ENCODE measurements at places on chromosomes 3 and 15. TPM values are rescaled to one million over a fixed set of nuclear protein-coding genes. Genes with fewer than 3 reads are reported as not detected.

The PPP1R14D gene
- total RNA-seq, result 1.7 TPM

The FHIT gene
- total RNA-seq, result 18.3 TPM

The ECT2 gene
- total RNA-seq, result 20.9 TPM

The WNT7A gene
- total RNA-seq, result 0.99 TPM

The VEPH1 gene
- 7.9 TPM for total RNA-seq

The CCR5 gene
- not detected for total RNA-seq

The ARPP21 gene
- 0.67 TPM for total RNA-seq

The CD96 gene
- 0.20 TPM for total RNA-seq

The PTH1R gene
- total RNA-seq, result 34.3 TPM

DNA sequence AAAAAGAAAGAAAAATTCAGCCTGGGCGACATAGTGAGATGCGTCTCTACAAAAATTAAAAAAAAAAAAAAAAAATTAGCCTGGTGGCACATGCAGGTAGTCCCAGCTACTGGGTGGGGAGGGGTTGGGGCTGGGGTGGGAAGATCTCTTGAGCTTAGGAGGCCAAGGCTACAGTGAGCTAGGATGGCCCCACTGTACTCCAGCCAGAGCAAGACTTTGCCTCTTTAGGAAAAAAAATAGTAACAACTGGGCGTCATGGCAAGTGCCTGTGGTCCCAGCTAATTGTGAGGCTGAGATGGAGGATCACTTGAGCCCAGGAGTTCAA is 23.9 kb upstream of the PPP4R2 start:
- H3K36me3 ChIP-seq, result peaks cover 13% of the 10 kb centered on the region
- no peaks in the 10 kb centered on the region for H3K27me3 ChIP-seq
- H3K4me3 ChIP-seq, result no peak overlapping the region
- DNase-seq, result no peak
- no peak overlapping the region for H3K27ac ChIP-seq

DNA sequence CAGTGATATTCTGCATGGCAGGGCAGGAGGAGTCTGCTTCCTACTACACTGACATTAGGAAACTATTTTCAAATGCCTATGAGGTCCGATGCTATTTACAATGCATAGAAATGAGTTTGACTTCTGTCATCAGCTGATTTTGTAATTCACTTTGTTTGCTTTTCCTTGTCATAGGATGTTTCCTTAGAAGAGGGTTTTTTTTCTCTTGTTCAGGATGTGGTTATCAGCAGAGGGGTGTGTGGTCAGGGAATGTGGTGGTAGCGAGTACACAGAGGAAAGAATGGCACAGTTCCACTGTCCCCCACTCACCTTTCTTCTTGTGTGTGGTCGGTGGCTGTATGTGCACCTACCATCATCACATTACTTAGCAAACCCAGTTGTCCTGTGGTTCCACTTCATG is 231.5 kb downstream of the LRTM1 start:
- peaks cover 6% of the 10 kb centered on the region for H3K4me1 ChIP-seq
- no peak overlapping the region for H3K27ac ChIP-seq
- no peaks in the 10 kb centered on the region for H3K36me3 ChIP-seq

DNA sequence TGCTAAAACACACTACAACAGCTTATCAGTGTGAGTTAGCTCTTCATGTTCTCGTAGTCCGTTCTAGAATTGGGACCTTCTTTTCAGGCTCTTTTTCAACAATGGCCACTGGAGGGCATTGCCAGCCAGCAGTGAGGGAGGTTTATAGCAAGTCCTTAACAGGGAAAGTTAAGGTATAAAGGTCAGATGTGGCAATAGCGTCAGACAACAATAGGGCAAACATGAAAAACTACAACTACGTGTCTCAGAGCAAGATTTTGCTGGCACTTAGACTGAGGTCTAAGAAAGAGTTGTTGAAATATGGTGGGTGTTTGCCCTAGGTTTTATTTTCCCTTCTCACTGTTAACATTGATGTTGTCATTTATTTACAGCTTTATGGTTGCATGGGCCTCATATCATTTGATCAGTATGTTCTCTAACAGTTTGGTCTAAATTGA is 161.4 kb downstream of the GMNC start:
- peaks cover 21% of the 10 kb centered on the region for H3K4me1 ChIP-seq
- no peaks in the 10 kb centered on the region for H3K36me3 ChIP-seq
- no peak overlapping the region for H3K4me3 ChIP-seq
- no peaks in the 10 kb centered on the region for H3K27me3 ChIP-seq

- H3K4me1 ChIP-seq, result peaks cover 9% of the 10 kb centered on the region
- H3K36me3 ChIP-seq, result no peaks in the 10 kb centered on the region
- no peaks in the 10 kb centered on the region for H3K27me3 ChIP-seq
- H3K4me3 ChIP-seq, result no peak overlapping the region
These were observed 58.4 kb downstream of the SLC12A8 start for GRCh38 chr3:125154110-125154509.

- DNase-seq, result no peak
- no peaks in the 10 kb centered on the region for H3K36me3 ChIP-seq
- H3K27me3 ChIP-seq, result peaks cover 26% of the 10 kb centered on the region
- no peaks in the 10 kb centered on the region for H3K4me1 ChIP-seq
- H3K27ac ChIP-seq, result no peak overlapping the region
These were observed 227.0 kb downstream of the FMN1 start for GRCh38 chr15:32967521-32967920.

DNA sequence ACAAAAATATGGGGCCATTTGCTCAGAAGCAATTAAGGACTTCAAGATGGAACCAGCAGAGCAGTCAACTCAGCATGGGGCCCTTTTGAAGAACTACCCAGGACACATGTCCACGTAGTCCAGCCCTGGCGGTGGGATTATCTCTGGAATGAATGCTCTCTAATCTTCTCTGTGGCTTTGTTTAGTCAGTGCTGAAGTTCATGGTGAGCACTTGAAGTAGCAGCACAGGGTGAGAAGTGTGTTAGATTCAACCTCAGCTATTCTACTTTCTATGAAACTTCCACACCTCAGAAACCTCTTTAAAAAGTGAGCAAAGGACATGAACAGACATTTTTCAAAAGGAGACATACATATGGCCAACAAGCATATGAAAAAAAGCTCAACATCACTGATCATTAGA is 74.4 kb downstream of the THRB start:
- no peaks in the 10 kb centered on the region for H3K36me3 ChIP-seq
- no peak overlapping the region for H3K4me3 ChIP-seq
- H3K27me3 ChIP-seq, result no peaks in the 10 kb centered on the region

DNA sequence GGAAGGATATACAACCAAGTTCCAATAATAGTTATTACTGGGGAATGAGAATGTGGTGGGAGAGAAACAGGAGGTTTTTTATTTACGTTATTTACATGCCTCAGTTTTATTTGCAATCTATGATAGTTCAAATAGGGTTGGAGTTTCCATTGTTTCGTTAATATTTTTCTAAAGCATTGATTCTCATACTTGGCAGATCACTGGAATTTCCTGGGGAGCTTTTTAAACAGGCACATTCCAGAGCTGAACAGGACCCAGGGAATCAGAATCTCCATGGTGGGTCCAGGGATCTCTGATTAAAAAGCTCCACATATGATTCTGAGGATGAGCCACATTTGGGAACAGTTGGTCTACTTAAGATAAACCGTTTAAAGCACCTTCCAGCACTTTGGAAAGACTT is 123.9 kb downstream of the IL20RB start:
- H3K4me1 ChIP-seq, result no peaks in the 10 kb centered on the region
- no peak for DNase-seq
- no peaks in the 10 kb centered on the region for H3K36me3 ChIP-seq
- no peak overlapping the region for H3K27ac ChIP-seq

GRCh38 chr3:190005343-190006113 is 115.2 kb downstream of the P3H2 start:
- no peaks in the 10 kb centered on the region for H3K27me3 ChIP-seq
- no peak overlapping the region for H3K4me3 ChIP-seq
- H3K36me3 ChIP-seq, result no peaks in the 10 kb centered on the region
- peak overlapping the region; percentile 95 for H3K27ac ChIP-seq

GRCh38 chr15:75042730-75043508 is 19.5 kb downstream of the PPCDC start:
- H3K36me3 ChIP-seq, result peaks cover 8% of the 10 kb centered on the region
- no peak for DNase-seq
- no peaks in the 10 kb centered on the region for H3K27me3 ChIP-seq
- peaks cover 31% of the 10 kb centered on the region for H3K4me1 ChIP-seq
- H3K27ac ChIP-seq, result peak overlapping the region; percentile 76

DNA sequence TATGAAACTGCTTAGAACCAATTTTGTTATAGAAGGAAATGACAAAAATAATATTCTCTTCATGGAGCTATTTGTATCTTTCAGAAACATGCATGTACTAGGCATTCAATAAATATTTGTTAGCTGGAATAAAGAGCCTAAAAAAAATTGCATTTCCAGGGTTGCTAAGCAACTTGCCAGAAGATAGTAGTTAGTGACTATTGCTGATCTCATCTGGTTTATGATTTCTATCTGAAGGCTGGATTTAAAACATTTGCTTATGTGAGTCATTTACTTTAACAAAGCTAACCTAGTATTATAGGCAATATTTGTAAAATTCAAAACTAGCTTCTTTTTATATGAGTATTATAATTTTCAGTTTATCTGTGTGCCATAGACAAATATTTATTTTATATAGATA is 78.3 kb downstream of the NAALADL2 start:
- DNase-seq, result no peak
- H3K27me3 ChIP-seq, result no peaks in the 10 kb centered on the region
- no peak overlapping the region for H3K27ac ChIP-seq

- no peaks in the 10 kb centered on the region for H3K27me3 ChIP-seq
- H3K36me3 ChIP-seq, result no peaks in the 10 kb centered on the region
- no peak overlapping the region for H3K4me3 ChIP-seq
These were observed 567.2 kb upstream of the CBLB start for GRCh38 chr3:106435899-106436453.

- no peaks in the 10 kb centered on the region for H3K36me3 ChIP-seq
- H3K4me1 ChIP-seq, result peaks cover 13% of the 10 kb centered on the region
- no peak overlapping the region for H3K4me3 ChIP-seq
- no peak overlapping the region for H3K27ac ChIP-seq
- no peaks in the 10 kb centered on the region for H3K27me3 ChIP-seq
- DNase-seq, result no peak
These were observed 37.5 kb upstream of the FSIP1 start for GRCh38 chr15:39820050-39820602.

DNA sequence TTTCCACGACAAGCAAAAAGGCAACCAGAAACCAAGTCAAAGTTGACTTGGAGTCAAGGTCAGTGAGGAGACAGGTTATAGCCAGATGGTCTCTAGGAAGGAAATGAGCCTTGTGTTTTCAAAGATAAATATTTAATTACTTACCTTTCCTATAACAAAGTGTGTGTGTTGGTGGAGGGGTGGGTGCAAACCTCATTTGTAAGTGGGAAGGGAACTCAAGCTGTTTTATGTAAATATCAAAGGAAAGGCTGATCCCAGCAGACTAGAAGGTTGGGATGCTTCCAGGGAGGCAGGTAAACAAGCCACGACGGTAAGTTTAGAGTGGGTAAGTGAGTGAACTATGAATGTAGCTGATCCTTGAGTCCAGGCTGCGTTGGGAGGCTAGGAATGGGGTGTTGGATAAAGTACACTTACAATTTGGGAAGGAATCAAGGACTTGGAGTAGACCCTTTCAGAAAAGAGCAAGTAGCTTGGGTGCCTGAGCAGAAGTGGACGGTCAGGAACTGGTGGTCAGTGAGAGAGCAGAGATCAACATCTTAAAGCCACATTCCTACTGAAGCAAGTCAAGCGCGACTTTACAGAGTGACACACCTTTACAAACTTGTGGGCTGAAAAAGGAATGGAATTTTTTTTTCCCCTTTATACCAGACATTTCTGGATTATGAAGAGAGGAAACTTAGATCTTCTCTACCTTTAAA is 82.0 kb upstream of the TBL1XR1 start:
- no peak overlapping the region for H3K4me3 ChIP-seq
- DNase-seq, result no peak
- no peaks in the 10 kb centered on the region for H3K27me3 ChIP-seq
- peaks cover 14% of the 10 kb centered on the region for H3K4me1 ChIP-seq

GRCh38 chr3:197549261-197549885 is 6.4 kb downstream of the BDH1 start:
- no peak overlapping the region for H3K4me3 ChIP-seq
- no peak for DNase-seq
- H3K36me3 ChIP-seq, result no peaks in the 10 kb centered on the region

- H3K4me1 ChIP-seq, result no peaks in the 10 kb centered on the region
- H3K27me3 ChIP-seq, result no peaks in the 10 kb centered on the region
- no peak overlapping the region for H3K4me3 ChIP-seq
- no peak overlapping the region for H3K27ac ChIP-seq
- DNase-seq, result no peak
These were observed 209.9 kb upstream of the VEPH1 start for GRCh38 chr3:157713101-157713500.

GRCh38 chr15:48898446-48898845 is 20.5 kb downstream of the EID1 start:
- no peak overlapping the region for H3K4me3 ChIP-seq
- H3K27me3 ChIP-seq, result peaks cover 1% of the 10 kb centered on the region
- peaks cover 22% of the 10 kb centered on the region for H3K4me1 ChIP-seq
- no peaks in the 10 kb centered on the region for H3K36me3 ChIP-seq
- no peak overlapping the region for H3K27ac ChIP-seq

GRCh38 chr3:25324954-25325655 is 103.0 kb upstream of the RARB start:
- peaks cover 4% of the 10 kb centered on the region for H3K4me1 ChIP-seq
- H3K27me3 ChIP-seq, result no peaks in the 10 kb centered on the region
- H3K27ac ChIP-seq, result no peak overlapping the region
- DNase-seq, result no peak
- H3K4me3 ChIP-seq, result no peak overlapping the region
- peaks cover 15% of the 10 kb centered on the region for H3K36me3 ChIP-seq

GRCh38 chr3:74009961-74010844 is 385.5 kb upstream of the PDZRN3 start:
- H3K27ac ChIP-seq, result no peak overlapping the region
- H3K36me3 ChIP-seq, result no peaks in the 10 kb centered on the region
- DNase-seq, result no peak
- H3K4me1 ChIP-seq, result no peaks in the 10 kb centered on the region
- no peak overlapping the region for H3K4me3 ChIP-seq

GRCh38 chr15:62658498-62658897 is 384.0 kb upstream of the TPM1 start:
- no peak overlapping the region for H3K4me3 ChIP-seq
- no peak for DNase-seq
- H3K27ac ChIP-seq, result no peak overlapping the region
- H3K36me3 ChIP-seq, result peaks cover 6% of the 10 kb centered on the region
- H3K27me3 ChIP-seq, result no peaks in the 10 kb centered on the region

- no peaks in the 10 kb centered on the region for H3K27me3 ChIP-seq
- H3K36me3 ChIP-seq, result peaks cover under 1% of the 10 kb centered on the region
- peaks cover 27% of the 10 kb centered on the region for H3K4me1 ChIP-seq
- no peak overlapping the region for H3K4me3 ChIP-seq
- no peak for DNase-seq
- H3K27ac ChIP-seq, result no peak overlapping the region
These were observed 48.6 kb upstream of the C15orf39 start for GRCh38 chr15:75153087-75153486.
